ENCODE measurements at places on chromosomes 2 and 18.

- H3K27ac ChIP-seq = no peak overlapping the region
- no peaks in the 10 kb centered on the region for H3K4me1 ChIP-seq
- no peaks in the 10 kb centered on the region for H3K36me3 ChIP-seq
- H3K27me3 ChIP-seq = no peaks in the 10 kb centered on the region
Measured at GRCh38 chr2:4464634-4465266, 761.4 kb downstream of the DCDC2C start.

GRCh38 chr2:170314744-170315447 is 136.9 kb downstream of the MYO3B start:
- H3K27ac ChIP-seq = no peak overlapping the region
- no peaks in the 10 kb centered on the region for H3K27me3 ChIP-seq
- H3K4me3 ChIP-seq = no peak overlapping the region
- DNase-seq = no peak

DNA sequence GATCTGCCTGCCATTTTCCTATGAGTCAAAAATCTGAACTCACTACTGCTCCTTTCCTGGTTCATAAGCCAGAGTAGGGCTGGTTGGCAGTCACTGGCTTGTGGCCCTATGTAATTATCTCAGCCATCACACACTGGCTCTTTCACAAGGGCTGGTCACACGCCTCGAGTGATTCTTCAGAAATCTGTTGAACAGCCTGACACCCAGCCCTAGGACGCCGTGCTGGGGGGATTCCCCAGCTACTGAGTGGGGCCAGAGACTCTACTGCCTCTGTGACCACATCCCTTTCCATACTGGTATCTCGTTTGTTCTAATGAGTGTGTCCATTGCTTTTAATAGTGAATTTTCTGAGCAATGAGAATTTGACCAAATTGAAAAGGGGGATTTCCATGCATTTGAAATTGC is 45.8 kb upstream of the RBM44 start:
- H3K27me3 ChIP-seq = no peaks in the 10 kb centered on the region
- peaks cover 3% of the 10 kb centered on the region for H3K36me3 ChIP-seq
- H3K4me3 ChIP-seq = no peak overlapping the region
- H3K27ac ChIP-seq = peak overlapping the region; percentile 73

DNA sequence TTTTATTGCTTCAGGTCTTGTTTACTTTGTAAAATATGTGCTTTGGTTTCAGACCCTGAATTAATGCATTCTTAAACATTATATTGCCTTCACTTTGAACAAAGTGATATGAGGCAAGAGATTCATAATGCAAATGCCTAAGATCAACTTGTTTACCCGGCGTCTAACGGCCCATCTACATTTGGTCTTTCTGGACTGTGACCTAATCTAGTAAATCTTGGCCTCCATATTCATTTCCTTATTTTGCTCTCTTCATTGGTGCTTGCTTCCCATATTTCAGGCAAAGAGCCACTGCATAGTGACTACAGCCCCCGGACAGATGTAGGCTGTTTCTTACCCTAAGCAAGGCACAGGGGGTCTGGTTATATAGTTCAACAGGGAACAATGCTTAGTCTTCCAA is 53.0 kb upstream of the SLC39A10 start:
- no peaks in the 10 kb centered on the region for H3K36me3 ChIP-seq
- no peak overlapping the region for H3K4me3 ChIP-seq
- H3K4me1 ChIP-seq = no peaks in the 10 kb centered on the region
- H3K27me3 ChIP-seq = no peaks in the 10 kb centered on the region
- DNase-seq = no peak
- H3K27ac ChIP-seq = no peak overlapping the region

- no peaks in the 10 kb centered on the region for H3K36me3 ChIP-seq
- no peak overlapping the region for H3K4me3 ChIP-seq
- H3K27me3 ChIP-seq = no peaks in the 10 kb centered on the region
- H3K4me1 ChIP-seq = peaks cover 1% of the 10 kb centered on the region
- H3K27ac ChIP-seq = no peak overlapping the region
Measured at GRCh38 chr2:64836566-64836965, 152.6 kb upstream of the SLC1A4 start.

DNA sequence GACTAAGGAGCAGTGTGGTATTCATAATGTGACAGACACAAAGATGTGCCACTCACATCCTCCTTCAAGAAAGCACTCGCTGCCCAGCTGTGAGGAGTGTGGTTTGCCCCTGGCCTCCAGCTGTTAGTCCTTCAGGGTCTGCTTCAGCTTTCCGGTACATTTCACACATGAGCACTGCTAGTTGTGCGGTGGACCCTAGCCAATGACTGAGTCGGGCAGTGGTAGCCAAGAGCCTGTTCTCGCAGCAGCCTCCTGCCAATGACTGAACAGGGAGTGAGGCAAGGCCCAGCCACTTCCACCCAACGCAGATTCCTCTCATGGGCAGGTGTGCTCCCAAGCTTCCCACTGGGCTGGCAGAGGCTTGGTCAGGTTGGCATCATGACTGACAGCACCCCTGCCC is 254.3 kb downstream of the RBM43 start:
- H3K4me1 ChIP-seq = no peaks in the 10 kb centered on the region
- no peak overlapping the region for H3K27ac ChIP-seq
- H3K27me3 ChIP-seq = no peaks in the 10 kb centered on the region
- H3K36me3 ChIP-seq = no peaks in the 10 kb centered on the region
- H3K4me3 ChIP-seq = no peak overlapping the region

DNA sequence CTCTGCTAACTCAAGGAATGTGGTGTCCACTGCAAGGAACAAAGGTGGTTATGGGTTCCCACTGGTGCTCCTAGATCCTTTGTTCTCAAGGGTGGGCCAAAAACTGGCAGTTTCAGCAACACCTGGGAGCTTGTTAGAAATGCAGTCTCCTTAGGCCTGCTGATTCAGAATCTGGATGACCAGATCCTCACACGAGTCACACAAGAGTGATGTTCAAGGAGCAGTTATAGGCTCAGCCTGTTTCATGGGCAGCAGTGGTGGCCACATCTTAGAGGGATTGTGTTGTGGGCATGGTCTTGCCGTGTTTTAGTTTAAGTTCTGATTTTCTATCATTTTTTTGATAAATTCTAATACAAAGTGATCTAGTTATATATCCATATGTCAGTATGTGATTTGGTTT is 28.7 kb upstream of the MGAT5 start:
- H3K4me3 ChIP-seq = no peak overlapping the region
- no peaks in the 10 kb centered on the region for H3K27me3 ChIP-seq
- DNase-seq = no peak

All from MM.1S (cell line).